ENCODE measurements at places on chromosomes 4 and X.

GRCh38 chrX:110310896-110311295 lies 7.0 kb downstream of the AMMECR1 start:
- DNase-seq, result no peak

- no peak for DNase-seq
Observed at GRCh38 chr4:121192013-121192412, 27.9 kb upstream of the TNIP3 start.

DNA sequence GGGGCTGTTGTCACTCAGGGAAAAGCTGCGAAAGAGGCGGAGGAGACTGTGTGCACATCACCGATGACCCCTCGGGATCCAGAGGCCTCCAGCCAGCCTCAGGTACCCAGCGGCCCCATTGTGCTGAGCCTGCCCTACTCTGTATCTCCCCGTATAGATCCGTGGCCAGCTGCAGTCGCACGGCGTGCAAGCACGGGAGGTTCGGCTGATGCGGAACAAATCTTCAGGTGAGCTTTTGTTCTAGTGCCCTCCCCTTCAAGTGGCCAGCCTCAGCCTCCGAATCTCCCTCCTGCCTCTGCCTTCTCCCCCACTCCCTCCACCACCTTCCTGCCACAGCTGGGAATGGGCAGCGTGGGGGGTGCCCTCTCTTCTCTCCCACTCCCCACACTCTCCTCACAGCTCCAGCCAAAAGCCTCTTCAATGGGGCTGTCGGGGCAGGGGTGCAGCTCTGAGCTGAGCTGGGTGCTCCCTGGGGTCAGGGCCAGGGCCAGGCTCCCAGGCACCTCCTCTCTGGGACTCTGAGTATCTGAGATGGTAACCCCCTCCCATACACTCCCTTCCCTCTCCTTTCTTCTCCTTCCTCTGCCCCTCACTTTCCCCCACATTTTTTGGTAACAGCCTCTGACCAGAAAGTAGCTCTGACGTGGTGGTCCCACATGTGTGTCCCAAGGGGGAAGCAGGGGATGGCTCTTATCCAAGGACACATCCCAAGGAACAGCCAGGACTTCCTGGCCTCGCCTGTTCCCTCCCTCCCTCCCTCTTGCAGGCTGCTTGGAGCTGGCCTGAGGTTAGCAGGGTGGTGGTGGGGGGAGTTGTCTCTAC lies 20.4 kb upstream of the UBA1 start:
- DNase-seq, result no peak

GRCh38 chr4:17665346-17665745 lies 50.9 kb downstream of the MED28 start:
- no peak for DNase-seq

GRCh38 chr4:76799718-76800117 lies 98.2 kb downstream of the SOWAHB start:
- DNase-seq, result no peak

GRCh38 chr4:177116161-177116560 lies 193.5 kb upstream of the NEIL3 start:
- DNase-seq, result no peak

GRCh38 chrX:25003066-25003849 lies 12.5 kb downstream of the ARX start:
- no peak for DNase-seq

GRCh38 chr4:141890279-141890678 lies 253.9 kb downstream of the IL15 start:
- no peak for DNase-seq

- no peak for DNase-seq
Observed at GRCh38 chr4:23135792-23136645, 443.3 kb downstream of the GBA3 start.

DNA sequence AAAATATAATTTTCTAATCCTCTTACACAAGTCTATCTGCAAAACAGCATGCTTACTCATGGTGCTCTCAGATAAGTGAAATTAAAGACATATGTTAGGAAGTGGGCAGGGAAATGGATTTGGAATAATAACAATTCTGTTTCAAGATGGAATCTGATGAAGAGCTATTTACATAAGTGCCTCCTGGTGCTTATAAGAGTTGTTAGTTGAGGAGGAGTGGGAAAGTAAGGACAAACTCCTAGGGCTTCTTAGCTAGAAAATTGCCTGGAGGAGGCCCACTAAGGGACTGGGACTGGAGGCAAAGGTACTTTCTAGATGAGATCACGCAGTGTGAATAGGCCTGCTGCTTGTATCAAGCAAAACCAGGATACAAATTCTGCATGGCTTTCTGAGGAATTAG lies 939.8 kb downstream of the GLUD2 start:
- no peak for DNase-seq

GRCh38 chrX:13463608-13464007 lies 105.8 kb upstream of the EGFL6 start:
- DNase-seq, result no peak

DNA sequence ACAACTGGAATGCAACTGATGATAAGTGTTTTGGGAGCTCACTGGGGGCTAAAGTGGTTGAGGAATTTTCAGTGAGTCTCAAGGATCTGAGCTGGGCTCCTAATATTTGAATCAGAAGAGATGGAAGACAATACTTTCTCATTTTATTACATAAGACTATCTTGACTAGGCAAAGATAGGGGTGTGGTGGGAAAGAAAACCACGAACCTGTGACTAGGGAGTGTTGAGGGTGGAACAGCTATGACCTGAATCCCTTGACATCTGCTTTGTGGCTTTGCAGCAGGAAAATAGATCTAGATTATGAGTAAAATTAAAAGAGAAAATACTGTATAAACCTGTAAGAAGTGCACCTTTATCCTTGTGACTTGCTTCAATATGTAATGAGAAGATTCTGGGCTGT lies 295.1 kb upstream of the TEX13A start:
- no peak for DNase-seq

DNA sequence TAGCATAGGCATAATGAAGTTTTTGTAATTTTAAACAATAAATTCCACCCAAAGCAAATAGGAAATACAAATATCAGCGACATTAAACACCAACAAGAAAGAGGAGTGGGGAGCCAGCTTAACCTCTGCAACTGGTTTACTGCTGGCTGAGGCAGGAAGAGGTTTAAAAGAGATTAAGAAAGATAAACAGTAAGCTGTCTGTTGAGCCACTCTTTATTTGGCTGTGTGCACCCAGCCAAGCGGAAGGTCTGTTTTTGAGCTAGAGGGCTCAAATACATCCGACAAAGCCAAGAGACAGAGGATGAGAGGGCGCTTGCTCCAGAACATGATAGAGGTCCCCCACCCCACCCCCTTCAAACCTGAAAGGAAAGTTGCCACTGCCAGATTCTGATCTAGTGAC lies 191.4 kb downstream of the MGST2 start:
- no peak for DNase-seq

- DNase-seq, result no peak
Observed at GRCh38 chr4:3364199-3364598, 71.4 kb downstream of the RGS12 start.

DNA sequence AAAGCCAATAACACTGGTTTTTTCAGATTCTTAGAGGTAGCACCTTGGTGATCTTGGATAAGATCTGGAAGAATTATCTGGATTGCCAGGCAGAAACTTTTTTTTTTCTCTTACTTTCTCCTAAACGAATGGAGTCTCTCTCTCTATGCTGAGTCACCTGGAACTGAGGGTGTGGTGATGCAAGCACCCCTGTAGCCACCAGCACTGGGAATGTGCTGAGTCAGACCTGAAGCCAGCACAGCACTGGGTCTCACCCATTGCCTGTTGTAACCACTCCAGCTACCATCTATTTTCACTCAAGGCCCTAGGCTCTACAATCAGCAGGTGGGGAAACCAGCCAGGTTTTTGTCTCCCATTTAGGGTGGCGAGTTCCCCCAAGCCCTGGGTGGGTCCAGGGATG lies 923.8 kb downstream of the RAPGEF2 start:
- DNase-seq, result no peak

DNA sequence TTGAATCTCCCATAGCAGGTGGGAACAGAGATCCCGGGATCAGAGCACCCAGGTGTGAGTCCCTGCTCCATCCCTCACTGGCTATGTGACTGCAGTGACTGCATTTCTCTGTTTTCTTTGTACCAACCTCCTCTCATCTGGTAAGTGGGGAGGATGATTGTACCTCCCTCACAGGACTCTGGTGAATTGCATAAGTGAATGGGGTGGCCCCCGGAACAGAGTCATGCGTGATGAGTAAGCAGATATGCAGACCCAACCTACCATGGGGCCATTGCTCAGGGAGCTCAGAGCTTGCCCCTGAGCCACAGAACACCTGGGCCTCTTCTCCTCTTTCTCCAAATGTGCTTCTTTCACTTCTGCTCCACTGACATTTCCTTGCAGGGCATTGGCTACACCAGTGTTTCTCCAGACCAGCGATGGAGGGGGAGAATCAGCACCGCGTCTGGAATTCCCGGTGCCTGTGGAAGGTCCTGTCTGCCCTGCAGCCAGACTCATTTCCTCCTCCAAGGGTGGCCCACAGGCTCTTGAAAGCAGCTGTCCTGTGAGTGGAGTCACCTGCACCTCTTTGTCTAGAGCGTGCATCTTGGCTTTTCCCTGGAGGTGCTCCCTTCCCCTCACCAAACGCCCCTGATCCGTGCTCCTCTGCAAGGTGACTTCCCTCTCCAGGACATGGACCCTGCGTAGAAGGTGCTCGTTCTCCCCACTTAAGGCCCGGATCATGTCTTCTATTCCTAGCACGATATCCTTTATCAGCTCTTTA lies 30.0 kb downstream of the C4orf50 start:
- DNase-seq, result no peak

DNA sequence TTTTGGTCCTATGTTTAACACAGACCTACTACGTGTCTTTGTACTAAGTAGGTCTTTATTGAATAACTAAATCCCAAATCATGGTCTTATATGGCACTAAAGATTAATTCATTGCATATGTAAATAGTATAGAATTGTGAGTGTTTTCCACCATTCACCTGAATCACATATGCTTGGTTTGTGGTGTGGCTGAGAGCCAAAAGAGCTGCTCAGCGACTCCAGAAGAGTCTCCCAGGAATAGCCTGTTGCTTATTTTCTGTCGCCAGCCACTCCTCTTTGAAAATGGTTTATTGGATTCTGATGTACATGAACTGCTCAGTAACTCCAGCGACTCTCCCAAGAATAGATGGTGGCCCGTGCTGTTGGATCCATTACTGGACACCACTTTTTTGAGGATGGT lies 184.5 kb downstream of the CLCN4 start:
- DNase-seq, result no peak

DNA sequence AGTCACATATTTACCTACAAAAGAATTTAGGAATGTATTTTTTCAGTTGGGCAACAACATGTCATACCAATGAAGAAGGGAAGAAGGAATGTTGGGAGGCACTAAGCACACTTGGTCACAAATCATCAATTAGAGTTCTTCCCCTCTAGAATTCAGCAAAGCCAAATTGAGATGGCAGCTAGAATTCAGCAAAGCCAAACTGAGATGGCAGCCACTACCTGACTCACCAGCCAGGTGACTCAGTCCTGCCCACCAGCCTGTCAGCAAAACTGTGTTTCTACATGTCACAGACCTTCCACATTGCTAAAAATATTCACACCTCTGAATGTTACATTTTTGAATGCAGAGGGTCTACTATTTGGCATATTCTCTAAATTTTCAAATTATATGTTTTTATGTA lies 63.2 kb upstream of the NOCT start:
- no peak for DNase-seq

DNA sequence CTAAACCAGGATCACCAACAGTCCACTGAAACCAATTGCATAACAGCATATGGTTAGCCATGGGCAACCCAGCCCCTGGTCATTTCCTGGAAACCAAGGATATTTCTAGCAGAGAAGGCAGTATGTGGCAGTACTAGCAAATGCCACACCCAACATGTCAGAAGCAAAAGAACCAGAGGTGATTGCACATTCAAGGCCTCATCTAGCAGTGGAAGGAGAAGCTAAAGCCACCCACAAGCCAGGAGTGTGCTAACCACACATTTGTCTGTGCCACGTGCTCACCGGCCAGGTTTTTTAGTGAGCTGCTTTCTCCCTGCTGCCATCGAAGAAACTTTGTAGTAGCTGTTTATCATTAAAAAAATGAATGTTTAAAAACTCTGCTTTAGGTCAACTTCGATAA lies 42.0 kb downstream of the TEC start:
- DNase-seq, result no peak

DNA sequence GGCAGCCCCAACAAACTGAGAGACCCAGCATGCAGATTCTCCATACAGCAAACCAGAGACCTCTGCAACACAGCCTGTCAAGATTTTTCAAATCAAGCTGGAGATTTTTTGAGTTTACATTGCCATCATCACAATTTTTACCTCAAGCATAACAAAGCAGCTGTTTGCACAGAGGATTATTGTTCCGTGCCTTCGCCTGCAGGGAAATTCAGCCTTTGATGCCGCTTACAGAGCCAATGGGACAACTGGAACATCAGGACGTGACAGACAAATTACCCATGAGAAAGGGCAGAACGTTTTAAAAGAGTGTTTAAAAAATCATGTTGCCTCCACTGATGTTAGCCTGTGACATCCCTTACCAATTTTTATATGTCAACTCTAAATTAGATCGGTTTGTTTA lies 363.7 kb downstream of the FBXW7 start:
- DNase-seq, result no peak

DNA sequence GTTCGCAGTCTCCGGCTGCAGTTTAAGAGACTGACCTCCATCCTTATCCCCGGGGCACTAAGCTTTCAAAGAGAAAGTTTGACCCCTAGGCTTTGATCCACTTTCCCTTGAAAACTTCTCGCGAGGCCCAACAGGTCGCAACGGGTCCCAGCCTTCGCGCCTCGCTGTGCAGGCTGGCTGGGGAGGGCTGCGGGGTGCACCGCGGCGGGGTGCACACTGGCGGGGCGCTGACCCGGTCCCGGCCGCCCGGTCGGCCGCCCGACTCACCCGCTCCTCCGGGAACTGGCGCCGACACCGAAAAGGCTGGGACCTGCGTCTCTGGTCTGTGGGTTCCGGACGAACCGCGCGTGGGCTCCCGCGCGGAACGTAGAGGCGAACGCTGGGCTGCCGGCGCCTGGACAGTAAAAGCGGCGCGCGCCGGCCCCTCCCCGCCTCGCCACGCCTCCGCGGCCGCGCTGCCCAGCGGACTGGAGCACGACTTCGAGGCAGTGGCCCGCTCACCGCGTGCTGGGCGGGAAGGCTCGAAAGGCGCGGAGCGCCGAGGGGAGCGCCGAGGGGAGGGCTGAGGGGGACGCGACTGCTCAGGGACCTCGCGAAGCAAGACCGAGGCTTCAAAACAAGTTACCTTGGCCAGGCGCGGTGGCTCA lies at the start of gene TAF7L:
TSS of gene TAF7L (minus strand) at position 378 of the 647 bp plus-strand sequence. CDS start 3,791 bp downstream, outside the sequence.
- no peak for DNase-seq

DNA sequence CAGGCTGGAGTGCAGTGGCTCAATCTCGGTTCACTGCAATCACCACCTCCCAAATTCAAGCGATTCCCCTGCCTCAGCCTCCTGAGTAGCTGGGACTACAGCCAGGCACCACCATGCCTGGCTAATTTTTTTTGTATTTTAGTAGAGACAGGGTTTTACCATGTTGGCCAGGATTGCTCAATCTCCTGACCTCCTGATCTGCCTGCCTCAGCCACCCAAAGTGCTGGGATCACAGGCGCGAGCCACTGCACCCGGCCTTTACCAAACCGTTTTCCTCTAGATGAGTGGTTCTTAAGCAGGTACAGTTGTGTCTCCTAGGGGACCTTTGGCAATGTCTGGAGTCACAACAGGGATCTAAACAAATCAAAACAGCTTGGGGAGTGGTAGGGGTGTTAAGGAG lies 11.6 kb downstream of the AMELX start:
- DNase-seq, result no peak

- no peak for DNase-seq
Observed at GRCh38 chrX:78029663-78030062, 60.2 kb upstream of the PGAM4 start.
